ENCODE measurements at places on chromosomes 2 and 18.

- DNase-seq = no peak
These were observed 11.9 kb downstream of the MREG start for GRCh38 chr2:216001216-216002100.

GRCh38 chr2:121334581-121335293 lies 49.7 kb upstream of the TFCP2L1 start:
- no peak for DNase-seq

DNA sequence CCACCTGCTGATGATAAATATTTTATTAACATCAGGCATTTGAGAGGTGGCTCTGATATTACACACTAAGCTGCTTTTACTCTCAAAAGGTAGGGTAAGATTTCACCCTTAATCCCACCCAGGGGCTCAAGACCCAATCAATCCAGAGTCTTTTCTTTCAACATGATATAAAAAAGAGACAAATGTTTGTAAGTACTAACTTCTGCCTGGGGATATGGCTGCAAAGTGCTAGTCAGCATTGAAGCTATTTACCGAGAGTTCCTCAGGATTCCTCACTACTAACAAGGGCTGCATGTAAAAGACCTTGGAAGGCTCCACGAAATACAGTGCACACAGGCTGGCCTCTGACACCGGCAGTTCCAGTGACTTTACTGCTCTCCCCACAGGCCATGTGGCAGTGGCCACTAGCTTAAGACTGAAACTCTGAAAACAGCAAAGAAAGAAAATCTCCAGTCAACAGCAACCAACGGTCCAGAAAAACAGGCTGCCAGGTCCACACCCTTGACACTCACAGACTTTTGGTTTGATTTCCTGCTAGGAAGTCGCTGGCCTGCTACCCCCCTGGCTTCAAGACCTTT lies 11.2 kb downstream of the MREG start:
- DNase-seq = no peak

DNA sequence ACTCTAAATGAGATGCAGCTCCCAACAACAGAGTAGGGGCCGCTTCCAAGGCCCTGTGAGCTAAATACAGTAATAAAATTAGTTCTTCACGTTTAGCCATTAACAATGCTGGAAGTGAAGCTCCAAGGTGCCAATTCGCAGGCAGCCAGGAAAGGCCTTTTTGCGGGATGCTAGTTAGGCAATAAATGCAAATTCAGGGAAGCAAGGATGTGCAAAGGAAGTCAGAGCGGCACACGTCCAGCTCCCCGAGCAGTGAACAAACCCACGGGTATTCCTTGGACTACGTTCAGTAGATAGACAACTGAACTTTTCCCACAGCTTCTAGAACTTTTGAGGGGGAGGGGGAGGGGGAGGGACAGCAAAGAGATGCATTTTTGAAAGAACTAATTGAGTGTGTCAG lies 6.9 kb downstream of the ZNF516 start:
- DNase-seq = no peak

DNA sequence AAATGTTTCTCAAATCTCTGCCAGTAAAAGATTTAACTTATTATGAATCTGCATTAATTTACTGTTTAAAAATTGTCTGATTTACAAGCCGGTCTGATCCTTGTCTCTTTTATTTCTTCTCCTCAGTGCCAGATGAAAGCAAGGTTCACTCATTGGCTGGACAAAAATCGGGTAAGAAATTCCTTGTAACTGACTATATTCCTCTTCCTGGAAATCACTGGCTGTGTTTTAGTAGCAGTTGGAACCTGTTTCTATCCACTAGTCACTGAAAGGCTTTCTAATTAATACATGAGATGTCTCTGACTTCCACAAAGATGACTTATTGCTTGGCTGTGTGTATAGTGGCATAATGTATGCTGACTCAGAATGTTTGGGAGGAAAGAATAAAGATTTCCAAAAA lies 436.6 kb upstream of the NRP2 start:
- DNase-seq = no peak

- DNase-seq = no peak
These were observed 64.9 kb downstream of the ACTR2 start for GRCh38 chr2:65292461-65293011.

GRCh38 chr2:84373391-84373790 lies 85.7 kb downstream of the SUCLG1 start:
- DNase-seq = no peak

DNA sequence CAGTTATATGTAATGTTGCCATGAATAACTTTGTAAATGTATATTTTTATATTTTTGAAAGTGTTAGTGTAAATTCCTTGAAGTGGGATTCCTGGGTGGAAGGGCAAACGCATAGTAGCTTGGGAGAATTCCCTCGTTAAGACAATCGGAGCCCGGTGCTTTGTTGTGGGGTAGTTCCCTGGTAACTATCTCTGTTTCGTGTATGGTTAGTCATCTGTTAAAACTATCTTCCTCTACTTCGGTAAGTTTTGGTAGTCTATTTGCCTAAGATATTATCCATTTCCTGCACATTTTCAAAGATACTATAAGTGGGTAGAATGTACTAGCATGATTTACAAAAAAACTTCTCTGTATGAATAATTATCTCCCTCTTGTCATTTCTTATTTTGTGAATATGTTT lies 113.8 kb upstream of the NRXN1 start:
- no peak for DNase-seq

- peak; percentile 66 for DNase-seq
These were observed 40.2 kb upstream of the WDSUB1 start for GRCh38 chr2:159326569-159327255.

DNA sequence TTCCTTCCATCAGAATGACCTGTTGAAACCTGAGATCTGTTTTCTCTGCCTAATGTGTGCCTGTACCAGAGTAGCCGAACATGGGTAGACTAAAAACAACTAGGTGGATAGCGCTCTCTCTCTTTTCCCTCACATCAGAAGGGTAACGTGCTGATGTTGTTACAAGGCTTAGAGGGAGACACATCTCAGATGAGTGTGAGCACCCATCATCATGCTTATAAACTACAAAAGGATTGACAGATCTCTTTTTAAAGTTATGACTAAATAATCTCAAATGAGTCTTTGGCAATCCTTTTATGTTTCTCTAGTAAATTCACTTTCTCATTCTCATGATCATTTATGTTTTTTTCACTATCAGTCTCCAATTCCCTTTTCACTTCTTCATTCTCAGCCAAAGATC lies 75.5 kb upstream of the CCDC141 start:
- no peak for DNase-seq

DNA sequence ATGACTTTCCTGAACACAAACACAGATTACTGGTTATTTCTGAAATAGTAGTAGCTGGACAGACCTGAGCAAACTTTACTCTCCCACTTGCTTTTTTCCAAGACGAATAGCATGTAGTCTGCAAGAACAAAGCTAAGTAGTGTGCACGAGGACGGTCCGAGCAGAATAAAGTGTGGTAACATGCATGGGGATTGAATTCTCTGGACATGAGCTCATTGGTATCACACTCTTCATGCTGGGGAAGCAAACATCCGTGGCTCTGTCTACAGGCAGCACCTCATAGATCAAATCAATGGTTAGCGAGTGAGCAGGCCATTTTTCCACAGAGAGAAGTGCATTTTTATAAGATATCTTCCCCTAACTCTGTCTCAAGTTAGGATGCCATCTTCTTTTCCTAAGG lies 164.8 kb upstream of the STK17B start:
- no peak for DNase-seq

GRCh38 chr2:217301142-217301925 lies 441.5 kb upstream of the TNP1 start:
- DNase-seq = no peak

GRCh38 chr2:212364112-212364985 lies 174.3 kb downstream of the ERBB4 start:
- no peak for DNase-seq

DNA sequence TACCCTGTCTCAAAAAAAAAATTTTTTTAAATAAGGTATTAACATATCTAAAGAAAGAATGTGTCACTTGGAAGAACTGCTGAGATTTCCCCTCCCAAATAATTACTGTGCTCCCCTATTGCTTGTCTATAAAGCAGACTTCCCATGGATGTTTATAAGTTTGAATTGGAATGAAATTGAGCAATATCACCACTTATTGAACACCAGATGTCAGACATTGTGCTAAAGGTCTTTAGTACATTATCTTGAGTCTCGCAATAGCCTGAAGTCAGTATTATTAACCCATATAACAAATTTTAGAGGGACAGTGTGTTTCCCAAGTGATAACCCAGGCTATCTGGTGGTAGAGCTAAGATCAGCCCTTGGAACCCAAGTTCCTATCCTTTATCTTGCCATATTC lies 102.9 kb upstream of the MSH2 start:
- DNase-seq = no peak

DNA sequence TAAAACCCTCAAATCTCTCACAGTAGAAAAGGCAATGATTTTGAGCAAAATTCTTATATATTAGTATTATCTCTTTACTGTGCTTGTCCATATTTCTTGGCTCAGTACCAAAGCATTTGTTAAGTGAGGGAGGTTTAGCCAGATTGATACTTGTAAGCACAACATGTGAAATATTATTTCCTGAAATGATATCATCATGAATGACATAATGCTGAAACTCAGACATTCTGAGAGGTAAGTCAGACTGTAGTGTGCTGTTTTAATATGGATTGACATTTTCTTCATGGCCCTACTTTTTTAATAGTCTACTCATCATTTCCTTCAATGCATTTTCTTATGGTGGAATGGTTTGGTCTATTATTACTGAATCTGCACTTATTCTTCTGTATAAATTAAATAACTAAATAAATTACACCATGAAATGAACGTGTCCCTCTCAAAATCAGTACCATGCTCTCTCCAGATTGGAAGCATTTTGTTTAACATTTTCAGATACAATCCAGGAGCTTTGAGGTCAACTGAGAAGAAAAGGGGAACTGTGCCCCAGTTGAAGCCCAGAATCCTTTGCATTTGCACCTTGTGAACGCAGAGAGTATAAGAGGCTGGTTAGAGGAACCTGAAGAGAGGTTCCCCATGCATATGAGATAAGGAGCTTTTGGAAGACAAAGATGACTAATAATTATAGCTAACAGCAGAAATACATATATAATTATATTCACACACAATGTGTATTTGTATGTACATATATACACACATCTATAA lies 50.1 kb upstream of the CRACDL start:
- DNase-seq = no peak
